ENCODE measurements at places on chromosomes 2 and 18. TPM values are rescaled to one million over a fixed set of nuclear protein-coding genes. Genes with fewer than 3 reads are reported as not detected.

DNA sequence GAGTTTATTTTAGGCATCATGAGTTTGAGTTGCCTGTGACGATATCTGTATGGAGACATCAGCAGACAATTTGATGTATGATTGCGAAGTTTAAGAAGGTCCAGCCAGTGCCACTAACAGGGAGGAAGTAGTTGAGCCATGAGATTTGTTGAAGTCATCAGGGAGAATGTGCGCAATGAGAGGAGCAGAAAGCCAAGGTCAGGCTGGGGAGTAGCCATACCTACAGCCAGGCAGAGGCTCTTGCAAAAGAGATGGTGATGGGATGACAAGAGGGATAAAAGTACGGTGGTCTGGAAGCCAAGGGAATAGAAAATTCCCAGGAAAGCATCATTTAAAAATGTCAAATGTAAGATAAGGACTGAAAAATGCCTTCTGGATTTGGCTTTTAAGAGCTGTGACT, 51.2 kb downstream of the LIMS1 start:
- H3K27ac ChIP-seq: no peak overlapping the region
- no peak for DNase-seq
- no peaks in the 10 kb centered on the region for H3K27me3 ChIP-seq
- no peaks in the 10 kb centered on the region for H3K36me3 ChIP-seq

The DSG1 gene
- not detected for total RNA-seq

DNA sequence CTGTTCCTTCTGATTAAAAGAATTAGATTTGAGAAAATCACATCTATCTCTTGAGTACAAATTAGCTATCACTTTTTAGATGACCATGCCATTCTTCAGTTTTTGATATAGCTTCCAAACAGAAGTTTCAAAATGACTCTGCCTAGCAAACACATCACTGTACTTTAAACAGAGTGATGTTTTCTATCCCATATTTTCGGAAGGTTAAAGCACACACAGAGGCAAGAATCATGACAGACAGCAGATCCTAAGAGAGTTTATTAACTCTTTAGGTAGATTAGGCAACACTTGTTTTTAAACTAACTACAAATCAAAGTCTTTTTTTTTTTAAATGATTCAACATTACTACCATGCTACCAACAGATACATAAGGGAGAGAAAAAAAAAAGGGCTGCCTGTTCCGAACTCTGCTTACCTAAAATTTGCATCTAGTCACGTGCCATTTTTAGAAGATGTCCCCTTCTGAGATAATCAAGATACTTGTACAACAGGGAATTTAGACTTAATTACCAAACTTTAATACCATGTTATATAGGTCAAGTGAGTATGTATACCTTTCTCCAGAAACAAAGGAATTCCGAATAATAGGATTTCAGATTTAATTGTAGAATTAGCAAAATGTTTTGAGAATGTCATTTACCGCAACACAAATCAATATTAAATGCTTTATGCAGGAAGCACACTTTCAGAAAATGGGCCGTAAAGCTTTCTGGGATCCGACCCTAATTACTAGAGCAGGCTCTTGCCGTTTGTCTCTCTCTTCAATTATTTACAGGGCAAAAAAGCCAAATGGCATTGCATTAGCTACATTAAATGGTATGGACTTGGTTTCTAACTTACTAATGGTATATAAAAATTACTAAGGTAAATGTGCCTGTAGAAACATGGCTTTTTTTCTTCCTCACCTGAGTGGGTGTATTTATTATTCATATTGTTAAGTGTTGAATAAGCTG, 2.6 kb downstream of the RBMS1 start:
- H3K4me3 ChIP-seq: no peak overlapping the region
- DNase-seq: no peak
- peaks cover 6% of the 10 kb centered on the region for H3K4me1 ChIP-seq
- peaks cover 40% of the 10 kb centered on the region for H3K27me3 ChIP-seq
- no peaks in the 10 kb centered on the region for H3K36me3 ChIP-seq

The RNF125 gene
- 3.1 TPM for total RNA-seq

DNA sequence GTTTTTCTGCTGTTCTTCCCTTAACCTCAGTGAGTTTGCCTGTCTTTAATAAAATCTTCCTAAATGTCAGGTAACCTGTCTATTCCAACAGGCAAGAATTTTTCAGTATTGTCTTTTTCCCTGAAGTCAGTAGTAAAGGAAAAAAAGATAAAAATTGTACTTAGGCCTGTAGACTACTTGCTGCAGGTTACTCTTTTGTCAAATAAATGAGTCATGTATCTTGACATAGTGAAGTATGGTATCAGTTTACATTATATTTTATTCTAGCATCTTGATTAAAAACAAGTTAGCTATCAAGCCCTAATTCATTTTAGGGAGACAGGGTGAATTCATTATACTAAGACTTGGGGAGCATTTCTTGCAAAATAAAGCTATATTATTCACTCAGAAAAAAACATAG, 59.8 kb downstream of the ITGA4 start:
- no peak overlapping the region for H3K27ac ChIP-seq
- peaks cover 6% of the 10 kb centered on the region for H3K4me1 ChIP-seq
- H3K36me3 ChIP-seq: peaks cover 85% of the 10 kb centered on the region
- H3K4me3 ChIP-seq: no peak overlapping the region

DNA sequence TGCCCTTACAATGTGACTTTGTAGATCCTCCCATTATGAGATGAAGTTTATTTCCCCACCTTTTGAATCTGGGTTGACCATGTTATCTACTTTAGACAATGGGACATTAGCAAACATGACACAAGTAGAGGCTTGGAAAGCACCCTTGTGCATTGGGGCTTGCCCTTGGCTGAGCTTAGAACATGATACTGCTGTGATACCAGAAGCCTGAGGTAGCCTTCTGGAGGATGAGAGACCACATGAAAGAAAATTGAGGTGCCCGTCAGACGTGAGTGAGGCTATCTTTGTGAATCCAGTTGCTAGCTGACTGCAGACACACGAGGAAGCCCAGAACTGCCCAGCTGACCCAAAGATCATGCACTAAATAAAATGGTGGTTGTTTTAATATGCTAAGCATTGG, 341.2 kb downstream of the CYP26B1 start:
- H3K4me1 ChIP-seq: no peaks in the 10 kb centered on the region
- no peak overlapping the region for H3K27ac ChIP-seq
- H3K4me3 ChIP-seq: no peak overlapping the region

DNA sequence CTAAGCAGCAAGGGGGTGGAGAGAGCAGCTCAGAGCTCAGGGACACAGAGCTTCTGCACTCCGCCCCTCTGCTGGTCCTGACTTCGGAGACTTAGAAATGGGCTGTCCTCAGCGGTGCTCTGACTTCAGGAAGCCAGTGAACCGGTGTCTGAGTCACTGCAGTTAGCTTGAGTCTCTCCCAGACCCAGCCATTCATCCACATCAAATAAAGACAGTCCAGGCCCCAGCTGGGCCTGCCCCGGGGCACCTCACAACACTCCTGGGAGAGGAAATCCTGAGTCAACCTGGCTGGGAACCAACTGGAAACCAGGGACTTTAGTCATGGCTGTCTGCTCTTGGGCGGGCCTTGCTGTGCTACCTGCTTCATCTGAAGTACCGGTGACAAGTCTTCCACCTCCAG, 5.4 kb upstream of the ITGB6 start:
- DNase-seq: no peak
- H3K4me1 ChIP-seq: peaks cover 28% of the 10 kb centered on the region
- no peak overlapping the region for H3K27ac ChIP-seq
- H3K36me3 ChIP-seq: no peaks in the 10 kb centered on the region
- H3K4me3 ChIP-seq: no peak overlapping the region
- no peaks in the 10 kb centered on the region for H3K27me3 ChIP-seq

GRCh38 chr18:23805898-23806297, 116.6 kb downstream of the LAMA3 start:
- no peak overlapping the region for H3K27ac ChIP-seq
- H3K27me3 ChIP-seq: peaks cover 18% of the 10 kb centered on the region
- no peaks in the 10 kb centered on the region for H3K4me1 ChIP-seq
- DNase-seq: no peak

DNA sequence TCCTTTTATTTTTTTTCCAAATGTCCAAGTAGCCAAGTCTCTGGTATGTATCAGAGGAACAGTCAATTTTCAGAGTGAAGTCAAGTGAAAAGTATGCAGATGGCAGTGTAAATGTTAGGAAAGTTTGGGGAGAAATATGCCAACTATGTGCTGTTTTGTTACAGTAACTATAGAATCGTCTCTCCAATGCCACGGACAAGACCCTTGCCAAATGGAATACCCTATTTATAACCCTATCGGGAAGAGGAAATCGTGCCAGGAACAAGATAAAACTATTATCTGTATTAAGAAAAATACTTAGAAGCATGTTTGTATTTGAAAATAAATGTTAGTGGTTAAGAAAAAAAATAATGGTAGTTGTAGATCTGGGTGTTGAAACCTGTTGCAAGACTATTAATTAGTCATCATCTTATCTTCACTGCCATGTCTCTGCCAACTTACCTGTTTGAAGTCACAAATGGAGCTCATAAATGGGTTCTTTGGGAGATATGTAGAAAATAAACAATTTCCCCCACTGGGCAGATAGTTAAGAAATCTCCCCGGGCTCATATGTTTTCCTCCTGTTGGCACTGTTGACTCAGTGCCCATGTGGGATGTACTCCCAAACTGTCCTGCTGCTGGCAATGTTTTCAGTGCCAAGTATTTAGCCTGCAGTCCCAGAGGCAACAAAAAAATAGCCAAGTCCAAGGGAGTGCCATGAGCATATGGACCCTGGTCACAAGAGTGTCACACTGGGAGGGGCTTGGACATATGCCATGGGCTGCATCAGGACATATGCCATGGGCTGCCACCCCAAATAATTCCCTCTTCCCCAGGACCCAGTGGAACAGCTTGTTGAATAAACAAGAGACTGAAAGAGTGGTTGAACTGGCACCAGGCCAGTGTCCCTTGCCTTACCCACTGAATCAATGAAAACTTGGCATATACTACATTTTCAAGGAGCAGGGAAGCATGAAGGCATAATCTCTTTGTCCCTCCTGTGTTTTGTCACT, 366.9 kb downstream of the OSR1 start:
- H3K27ac ChIP-seq: no peak overlapping the region
- no peaks in the 10 kb centered on the region for H3K27me3 ChIP-seq
- H3K36me3 ChIP-seq: no peaks in the 10 kb centered on the region
- H3K4me1 ChIP-seq: no peaks in the 10 kb centered on the region
- no peak overlapping the region for H3K4me3 ChIP-seq
- DNase-seq: no peak

DNA sequence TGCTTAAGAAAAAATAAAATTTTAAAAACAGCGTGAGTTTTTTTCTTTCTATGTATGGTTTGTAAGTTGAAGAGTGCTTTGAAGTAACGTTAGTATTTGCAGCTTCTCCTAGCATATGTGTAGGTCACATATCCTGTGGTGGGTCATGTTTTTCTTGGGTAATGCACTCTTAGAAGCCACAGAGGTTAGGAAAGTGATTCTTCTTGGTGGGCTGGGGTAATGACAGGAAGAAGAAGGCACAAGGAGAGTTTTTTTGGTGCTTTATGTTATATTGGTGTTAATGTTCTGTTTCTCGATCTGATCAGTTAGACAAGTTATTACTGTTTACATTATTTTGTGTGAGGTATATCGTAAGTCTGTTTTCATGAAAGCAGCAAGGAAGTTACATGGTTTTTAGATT, 109.0 kb downstream of the ICA1L start:
- no peak for DNase-seq
- peaks cover 80% of the 10 kb centered on the region for H3K36me3 ChIP-seq
- no peak overlapping the region for H3K4me3 ChIP-seq
- no peaks in the 10 kb centered on the region for H3K27me3 ChIP-seq
- peaks cover 24% of the 10 kb centered on the region for H3K4me1 ChIP-seq

GRCh38 chr2:228180181-228181097, 1.0 kb downstream of the SPHKAP start:
- no peak for DNase-seq
- H3K36me3 ChIP-seq: no peaks in the 10 kb centered on the region
- no peaks in the 10 kb centered on the region for H3K4me1 ChIP-seq
- no peak overlapping the region for H3K4me3 ChIP-seq
- peaks cover 11% of the 10 kb centered on the region for H3K27me3 ChIP-seq

The IHH gene
- not detected for total RNA-seq

- H3K27ac ChIP-seq: peak overlapping the region; percentile 43
- DNase-seq: no peak
Observed at GRCh38 chr18:35141567-35142274, 99.1 kb upstream of the ZNF397 start.

The POLE4 gene
- total RNA-seq: 73.7 TPM

GRCh38 chr2:115386465-115386864, 944.0 kb downstream of the DPP10 start:
- no peak for DNase-seq
- no peaks in the 10 kb centered on the region for H3K27me3 ChIP-seq
- no peak overlapping the region for H3K4me3 ChIP-seq
- H3K4me1 ChIP-seq: no peaks in the 10 kb centered on the region
- H3K27ac ChIP-seq: no peak overlapping the region

GRCh38 chr18:48751727-48752468, 198.9 kb downstream of the SMAD7 start:
- H3K27ac ChIP-seq: no peak overlapping the region
- no peaks in the 10 kb centered on the region for H3K36me3 ChIP-seq
- no peak overlapping the region for H3K4me3 ChIP-seq
- DNase-seq: no peak
- H3K27me3 ChIP-seq: no peaks in the 10 kb centered on the region

DNA sequence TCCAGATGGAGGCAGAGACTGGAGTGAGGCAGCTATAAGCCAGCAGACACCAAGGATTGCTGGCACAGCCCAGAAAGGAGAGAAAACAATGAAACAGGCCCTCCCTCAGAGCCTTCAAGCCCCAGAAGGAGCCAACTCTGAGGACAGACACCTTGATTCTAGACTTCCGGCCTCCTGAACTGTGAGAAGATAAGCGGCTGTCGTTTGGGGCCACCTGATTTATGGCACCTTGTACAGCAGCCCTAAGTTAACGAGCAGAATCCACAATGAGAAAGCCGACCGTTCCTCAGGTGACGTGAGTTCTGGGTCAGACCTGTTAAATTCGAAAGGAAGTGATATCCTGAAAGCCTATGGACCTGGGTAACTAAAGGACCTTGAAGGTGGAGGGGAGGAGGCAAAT, 7.3 kb upstream of the CNDP2 start:
- peaks cover 8% of the 10 kb centered on the region for H3K4me1 ChIP-seq
- H3K36me3 ChIP-seq: no peaks in the 10 kb centered on the region
- no peak overlapping the region for H3K4me3 ChIP-seq
- no peak for DNase-seq

DNA sequence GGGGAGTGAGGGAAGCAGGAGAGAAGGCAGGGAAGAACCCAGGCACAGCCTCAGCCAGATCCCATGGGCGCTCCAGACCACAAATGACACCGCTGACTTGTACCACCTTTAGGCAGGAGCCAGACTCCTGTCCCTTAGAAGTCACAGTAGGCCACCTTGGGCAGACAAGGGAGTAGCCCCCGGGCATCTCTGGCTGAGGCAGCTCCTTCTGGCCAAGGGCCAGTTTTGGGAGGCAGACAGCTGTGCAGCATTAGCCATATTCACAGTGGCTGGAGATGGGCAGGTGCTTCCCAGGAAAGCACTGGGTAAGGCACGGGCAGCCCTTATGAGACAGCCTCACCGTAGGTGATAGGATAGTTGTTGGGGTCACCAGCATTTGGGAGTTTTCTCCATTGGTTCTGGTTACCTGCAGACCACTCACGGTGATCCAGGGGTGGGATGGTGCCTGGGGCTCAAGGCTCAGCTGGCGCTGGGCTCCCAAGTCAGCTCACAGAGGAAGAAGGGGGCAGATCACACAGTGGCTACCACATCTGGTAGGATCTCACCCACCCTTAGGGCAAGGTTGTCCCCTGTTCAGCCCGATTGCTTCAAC, 2.1 kb downstream of the ASTL start:
- no peak overlapping the region for H3K4me3 ChIP-seq
- peaks cover 7% of the 10 kb centered on the region for H3K36me3 ChIP-seq
- no peak for DNase-seq
- no peaks in the 10 kb centered on the region for H3K27me3 ChIP-seq

The C2orf66 gene
- not detected for total RNA-seq
